ENCODE measurements at places on chromosomes 2 and 18.
A peak's percentile ranks its signal among the peaks of the same experiment; 100 is the strongest.

DNA sequence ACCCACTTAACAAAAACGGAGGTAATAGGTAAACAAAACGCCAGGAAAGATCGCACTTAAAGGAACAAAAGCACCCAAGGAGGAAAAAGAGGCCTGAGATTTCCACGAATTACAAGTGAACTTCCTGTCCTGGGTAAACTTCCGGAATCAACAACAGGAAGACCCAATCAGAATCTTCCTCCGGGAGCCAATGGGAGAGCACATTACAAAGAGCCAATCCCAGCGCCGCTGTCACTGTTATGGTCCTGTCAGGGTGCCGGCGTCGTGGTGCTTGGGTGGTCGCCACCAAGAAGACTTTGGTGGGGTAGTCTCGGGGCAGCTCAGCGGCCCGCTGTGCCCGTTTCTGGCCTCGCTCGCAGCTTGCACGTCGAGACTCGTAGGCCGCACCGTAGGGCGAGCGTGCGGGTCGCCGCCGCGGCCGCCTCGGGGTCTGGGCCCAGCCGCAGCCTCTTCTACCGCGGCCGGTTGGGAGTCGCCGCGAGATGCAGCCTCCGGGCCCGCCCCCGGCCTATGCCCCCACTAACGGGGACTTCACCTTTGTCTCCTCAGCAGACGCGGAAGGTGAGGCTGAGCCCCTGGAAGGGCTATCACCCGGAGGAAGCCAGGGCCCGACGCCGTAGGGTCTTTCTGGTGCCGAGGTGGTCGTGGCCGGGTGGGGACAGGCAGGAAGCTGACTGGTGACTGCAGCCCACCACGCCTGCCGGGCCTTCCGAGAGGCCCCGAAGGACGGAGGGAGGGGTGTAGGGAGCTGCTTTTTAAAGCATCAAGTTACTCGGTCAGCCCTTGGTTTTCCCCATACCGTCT, at the start of gene YIPF4:
Gene YIPF4 (plus strand): TSS at position 231 of the 804 bp plus-strand sequence. CDS start 252 bp downstream, at position 483.
- DNase-seq: peak; percentile 72

GRCh38 chr2:144366825-144367429, 153.0 kb downstream of the ZEB2 start:
- DNase-seq: no peak

DNA sequence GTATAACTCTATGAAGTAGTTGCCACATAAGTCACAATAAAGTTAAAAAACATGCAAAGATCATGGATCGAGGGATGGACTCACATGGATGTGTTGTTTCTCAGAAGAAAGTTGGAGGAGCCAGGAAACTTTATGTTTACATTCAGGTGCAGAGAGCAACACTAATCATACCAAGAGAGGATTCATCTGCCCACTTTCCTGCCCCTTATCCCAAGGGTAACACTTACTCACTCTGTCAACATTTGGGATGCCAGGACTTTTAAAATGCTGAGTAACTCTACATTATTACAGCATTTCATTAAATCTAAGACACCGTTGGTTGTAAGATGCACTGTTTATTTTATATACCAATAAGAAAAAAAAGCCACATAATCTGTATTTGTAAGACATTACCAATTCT, 170.4 kb downstream of the KCNE4 start:
- DNase-seq: no peak

DNA sequence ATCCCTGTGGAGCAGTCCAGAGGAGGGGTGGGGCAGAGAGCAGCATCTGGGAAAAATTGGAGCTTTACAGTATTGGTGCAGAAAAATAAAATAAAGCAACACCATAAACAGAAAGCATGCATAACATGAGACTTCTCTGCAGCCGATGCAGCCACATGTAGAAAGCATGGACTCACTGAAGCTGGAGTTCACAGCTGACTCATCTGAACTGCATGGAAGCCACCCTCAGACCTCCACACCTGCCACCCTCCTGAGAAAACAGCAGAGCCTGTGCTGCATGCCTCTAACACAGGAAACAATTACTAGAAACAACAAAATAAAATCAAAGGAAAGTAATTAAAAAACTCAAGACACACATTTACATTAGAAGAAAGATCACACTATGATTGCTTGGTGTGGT, 169.4 kb upstream of the ALKAL2 start:
- no peak for DNase-seq

DNA sequence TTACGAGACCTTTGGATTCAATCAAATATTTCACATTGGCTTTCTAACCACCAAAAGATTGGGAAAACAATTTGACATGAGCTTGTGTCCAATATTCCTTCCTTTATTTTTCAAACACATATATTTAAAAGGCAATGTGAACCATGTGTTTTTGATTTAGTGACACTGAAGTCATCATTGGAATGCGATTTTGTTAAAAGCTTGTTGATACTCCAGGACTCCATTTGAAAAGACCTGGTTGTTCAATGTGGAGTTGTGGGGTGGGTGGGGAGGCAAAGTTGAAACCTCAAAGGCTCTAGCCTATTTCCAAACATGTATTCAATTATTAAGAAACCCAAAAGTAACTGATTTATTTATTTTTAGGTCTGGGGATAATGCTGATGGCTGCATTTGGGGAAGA, 114.1 kb upstream of the TRIB2 start:
- no peak for DNase-seq

GRCh38 chr2:120572226-120572625, 163.4 kb upstream of the GLI2 start:
- no peak for DNase-seq

DNA sequence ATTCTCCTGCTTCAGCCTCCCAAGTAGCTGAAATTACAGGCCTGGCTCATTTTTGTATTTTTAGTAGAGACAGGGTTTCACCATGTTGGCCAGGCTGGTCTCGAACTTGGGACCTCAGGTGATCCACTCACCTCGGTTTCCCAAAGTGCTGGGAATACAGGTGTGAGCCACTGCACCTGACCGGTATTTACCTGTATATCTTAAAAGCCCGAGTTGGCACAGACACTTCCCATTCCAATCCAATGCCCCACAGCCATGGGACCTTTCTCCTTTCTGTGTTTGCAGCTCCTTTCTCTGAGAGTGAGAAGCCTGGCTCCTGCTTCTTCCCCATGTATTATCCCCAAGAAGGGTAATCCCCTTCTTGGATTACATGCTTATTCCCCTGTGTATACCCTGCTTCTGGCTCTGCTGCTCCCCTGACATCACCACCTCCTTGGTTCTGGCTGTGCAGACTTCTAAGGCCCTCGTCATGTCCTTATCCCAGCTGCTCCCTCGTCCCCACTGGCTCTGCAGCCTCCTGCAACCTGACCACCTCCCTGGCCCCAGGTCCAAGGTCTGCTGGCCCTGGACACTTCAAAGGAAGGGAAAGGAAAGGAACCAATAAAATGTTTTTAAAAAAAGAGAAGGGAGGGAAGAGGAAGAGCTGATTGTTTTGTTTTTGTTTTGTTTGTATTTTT, 52.8 kb downstream of the INPP5D start:
- no peak for DNase-seq

DNA sequence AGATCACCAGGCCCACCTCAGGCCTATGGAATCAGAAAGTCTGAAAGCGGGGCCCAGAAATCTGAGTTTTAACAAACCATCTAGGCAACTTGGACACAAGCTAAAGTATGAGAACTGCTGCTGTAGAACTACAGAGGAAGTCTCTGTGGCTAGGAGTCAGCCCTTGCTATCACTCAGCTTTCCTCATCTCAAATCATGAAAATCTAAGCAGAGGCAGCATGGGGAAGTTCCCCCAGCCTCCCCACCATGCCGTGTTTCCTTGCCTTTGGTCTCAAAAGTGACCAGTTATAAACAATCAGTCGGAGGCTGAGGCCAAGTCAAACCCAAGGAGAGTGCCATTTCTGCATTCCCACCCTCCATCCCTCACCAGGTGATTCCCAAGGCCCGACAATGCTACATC, 404.7 kb downstream of the BCL11A start:
- DNase-seq: no peak

DNA sequence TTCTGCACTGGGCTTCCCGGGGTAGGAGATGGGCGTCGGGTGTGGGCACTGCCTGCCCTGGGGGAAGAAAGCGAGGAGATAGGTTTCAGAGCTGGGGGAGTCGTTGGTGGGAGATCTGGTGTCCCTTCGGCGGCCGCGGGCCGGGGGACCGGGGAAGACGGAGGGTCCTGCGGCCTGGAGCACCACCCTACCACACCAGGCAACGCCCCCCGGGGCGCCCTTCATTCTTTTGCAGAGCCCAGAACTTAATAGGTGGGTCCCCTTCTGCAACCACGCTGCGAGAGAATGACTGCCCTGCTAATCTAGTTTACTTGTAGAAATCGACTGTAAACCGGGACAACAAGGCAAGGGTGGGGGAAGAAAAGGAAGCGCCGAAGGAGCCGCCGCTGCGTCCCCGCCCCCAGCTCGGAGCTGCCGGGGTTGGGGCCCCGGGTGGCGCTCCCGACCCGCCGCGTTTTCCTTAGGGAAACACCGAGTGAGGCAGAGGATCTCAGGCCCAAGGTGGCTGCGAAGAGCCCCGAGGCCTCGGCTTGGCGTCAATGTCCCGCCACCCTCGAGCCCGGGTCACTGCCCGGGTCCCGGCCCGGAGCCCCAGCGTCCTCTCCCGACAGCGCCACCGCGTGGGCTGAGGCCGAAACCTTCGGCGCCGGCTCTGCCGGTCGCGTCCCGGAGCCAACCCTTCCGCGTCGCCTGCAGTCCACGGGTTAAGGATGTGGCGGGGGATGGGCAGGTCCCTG, 5.4 kb upstream of the SATB2 start:
- DNase-seq: no peak

GRCh38 chr18:10926621-10927161, 222.7 kb downstream of the PIEZO2 start:
- no peak for DNase-seq

DNA sequence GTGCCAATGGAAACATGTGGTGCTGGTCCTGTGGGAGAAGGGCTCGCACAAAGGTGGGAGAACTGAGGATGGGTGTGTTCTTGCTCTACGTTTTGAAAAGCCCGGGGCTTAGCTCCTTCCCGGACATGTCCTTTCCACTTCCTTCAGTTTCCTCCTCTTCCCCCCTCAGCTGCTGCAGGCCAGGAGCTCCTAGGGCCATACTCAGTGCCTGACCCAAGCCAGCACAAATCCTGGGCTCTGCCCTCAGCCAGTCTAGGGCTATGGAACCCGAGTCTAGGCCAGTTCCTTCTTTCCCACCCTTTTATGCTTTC, 1.4 kb upstream of the SIX2 start:
- no peak for DNase-seq

DNA sequence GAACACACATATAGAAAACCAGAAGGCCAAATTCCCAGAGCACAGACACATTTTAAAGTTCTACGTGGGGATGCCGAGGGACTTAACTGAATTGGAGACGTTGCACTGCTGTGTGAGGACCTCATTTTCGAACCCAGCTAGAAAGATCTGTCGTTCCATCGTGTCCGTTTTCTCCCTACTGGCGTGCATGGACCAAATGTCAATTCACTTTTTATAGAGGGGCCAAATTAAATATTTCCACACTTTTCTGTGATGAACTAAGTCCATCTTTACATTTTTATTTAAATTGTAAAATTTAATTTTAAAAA, 692 bp upstream of the TSHZ1 start:
- no peak for DNase-seq

DNA sequence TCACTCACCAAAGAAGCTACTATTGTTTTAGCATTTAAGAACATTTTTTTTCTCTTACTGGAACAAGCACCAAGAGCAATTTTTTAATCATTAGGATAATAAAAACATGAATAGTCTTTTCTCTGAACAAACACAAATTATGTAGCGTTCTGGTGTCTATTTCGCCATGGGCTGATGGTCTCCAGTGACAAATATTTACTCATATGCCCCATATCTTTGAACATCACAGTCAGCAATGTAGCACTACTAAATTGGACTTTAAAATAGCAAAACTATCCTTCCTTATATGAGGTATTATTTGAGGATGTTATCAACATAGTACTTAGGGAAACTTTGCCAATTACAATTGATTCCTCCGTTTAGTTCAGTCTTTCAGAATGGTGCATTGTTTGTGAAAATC, 1326.0 kb upstream of the ZEB2 start:
- DNase-seq: no peak

GRCh38 chr2:85734942-85735608, 18.7 kb upstream of the ATOH8 start:
- no peak for DNase-seq

- no peak for DNase-seq
Observed at GRCh38 chr2:105239924-105240323, 1.6 kb upstream of the GPR45 start.

DNA sequence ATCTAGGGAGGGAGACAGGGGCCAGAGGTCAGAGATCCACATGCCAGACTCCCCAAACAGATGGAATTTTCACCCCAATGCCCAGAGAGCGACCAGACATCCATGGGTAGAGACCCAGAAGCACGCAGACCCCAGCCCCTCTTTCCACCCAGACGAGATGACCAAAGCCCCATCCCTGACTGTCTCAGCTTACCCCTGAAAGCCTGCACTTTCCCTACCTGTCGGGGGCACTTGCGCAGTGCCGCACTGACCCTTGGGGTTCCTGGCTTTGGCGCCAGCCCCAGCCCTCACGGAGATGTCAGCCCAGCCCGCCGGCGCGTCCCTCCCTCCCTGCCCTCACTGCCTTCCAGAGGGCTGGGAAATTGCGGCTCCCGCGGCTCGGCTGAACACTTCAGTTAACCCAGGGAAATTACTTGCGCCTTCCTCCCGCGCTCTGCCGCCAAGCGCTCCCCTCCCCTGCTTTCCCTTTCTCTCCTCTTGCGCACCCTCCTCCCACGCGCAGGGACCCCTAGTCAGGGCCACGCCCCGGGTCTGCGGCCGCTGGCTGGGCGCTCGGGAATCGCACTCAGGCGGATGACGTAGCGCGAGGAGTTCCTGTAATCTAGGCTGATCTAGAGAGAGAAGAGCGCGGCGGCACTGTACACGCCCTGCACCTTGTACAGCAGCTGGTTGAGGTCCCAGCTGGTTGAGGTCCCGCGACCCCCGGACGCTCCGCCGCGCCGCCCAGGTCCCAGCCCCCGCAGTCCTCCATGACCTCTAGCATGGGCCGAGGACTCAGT, 12.0 kb downstream of the ALPG start:
- DNase-seq: no peak

DNA sequence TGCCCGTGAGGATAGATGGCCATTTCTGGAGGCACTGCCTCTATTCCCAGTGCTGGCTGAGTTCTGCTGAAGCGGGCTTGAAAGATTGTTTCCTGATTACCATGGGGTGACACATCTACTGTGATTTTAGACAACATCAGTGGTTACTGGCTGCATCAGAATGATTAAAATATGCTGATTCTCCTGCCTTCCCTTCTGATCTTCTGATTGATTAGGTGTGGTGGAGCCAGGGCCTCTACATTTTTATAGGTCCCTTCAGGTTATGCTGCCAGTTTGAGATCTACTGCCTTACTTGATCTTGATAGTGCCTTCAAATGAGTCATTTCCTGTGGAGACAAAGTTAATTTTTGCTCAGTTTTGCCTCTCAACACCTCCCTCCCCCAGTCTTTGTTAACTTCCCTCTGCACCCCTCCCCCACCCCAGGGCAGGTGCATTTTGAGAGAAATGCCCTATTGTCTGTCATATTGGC, 31.6 kb upstream of the SNORC start:
- no peak for DNase-seq
